ENCODE measurements at places on chromosomes 13 and 19. TPM values are rescaled to one million over a fixed set of nuclear protein-coding genes. Genes with fewer than 3 reads are reported as not detected.
A peak's percentile ranks its signal among the peaks of the same experiment; 100 is the strongest.

GRCh38 chr19:3852614-3853254 is 16.1 kb downstream of the ZFR2 start:
- no peak for DNase-seq

DNA sequence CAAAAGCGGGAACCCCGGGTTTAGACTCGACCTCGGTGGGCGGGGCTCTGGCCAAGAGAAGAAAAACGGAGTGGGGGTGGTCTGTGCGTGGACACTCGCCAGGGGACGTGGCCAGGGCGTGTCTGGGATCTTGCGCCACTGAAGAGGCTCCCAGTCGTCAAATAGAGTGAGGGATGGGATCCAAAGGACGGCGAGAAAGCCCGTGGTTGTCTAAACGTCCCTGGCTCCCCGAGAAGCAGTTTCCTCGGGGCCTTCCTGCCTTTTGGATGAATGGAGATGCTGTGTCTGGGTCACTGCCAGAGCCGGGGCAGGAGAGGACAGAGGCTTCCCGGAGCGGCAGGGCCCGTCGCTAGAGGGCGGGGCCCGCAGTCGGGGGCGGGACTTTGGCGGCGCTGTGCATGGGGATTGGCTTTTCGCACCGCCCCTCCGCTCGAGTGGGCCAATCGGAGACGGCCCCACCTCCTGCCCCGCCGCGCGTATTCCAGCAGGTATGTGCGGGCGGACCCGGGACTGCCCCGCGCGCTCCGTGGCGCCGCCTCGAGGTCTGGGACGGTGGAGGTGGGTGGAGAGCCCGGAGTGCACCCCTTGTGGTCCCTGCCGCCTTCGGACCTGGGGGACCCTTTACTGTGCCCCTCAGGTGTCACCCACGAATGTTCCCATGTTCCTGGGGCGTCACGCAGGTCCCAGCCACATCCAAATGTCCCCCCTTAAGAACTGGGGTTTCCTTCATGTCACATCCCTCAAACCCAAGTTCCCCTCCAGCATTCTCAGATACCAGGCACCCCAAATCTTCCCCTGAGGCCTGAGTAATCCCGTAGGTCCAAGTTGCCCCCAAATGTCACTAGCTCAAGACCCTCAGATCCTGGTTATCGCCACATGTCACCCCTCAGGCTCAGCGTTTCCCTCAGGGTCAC is 38.3 kb downstream of the ZSWIM4 start:
- DNase-seq = peak; percentile 94

DNA sequence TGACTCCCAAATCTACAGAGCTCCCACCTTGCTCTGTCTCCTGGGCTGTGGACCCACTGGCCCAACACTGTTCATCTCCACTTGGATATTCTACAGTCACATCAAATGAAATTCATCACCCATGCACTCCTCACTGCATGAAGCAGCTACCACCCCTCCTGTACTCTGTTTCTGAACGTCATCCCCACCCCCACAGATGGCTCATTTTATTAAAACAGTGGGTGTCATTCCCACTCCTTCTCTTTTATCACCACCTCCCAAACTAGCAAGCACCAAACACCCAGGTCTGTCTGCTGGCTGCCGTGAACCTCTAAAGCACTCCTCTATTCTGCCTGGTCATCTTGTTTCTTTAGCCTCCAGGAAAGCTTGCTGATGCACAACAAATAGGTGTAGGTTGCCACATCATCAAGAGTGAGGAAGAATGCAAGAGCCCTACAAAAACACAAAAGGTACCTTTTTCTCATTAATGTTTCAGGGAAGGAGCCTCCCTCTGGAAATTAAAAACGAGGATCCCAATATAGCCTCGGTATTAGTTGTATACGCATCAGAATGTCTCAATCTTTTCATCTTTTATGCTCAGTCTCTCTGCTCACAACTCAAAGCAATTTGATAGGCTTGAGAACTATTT is 91.8 kb downstream of the MIPEP start:
- DNase-seq = no peak

GRCh38 chr13:40024967-40025714 is 369.7 kb downstream of the COG6 start:
- DNase-seq = no peak

DNA sequence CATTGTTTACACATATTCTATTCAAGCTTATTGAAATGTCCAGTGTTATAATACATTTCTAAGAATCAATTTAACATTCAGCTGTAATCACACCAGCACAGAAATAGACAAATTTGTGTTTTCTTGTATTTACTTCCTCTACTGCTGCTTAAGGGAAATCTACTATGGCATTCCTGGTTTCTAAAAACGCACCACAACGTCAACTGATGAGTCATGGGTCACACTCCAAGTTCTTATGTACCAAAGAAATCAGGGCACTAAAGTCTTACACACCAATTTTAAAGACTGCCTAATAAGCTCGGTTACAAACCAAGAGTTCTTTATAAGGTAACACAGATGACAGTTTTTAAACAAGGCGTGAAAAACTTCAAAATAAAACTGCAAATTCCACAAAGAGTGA is 13.2 kb downstream of the LNX2 start:
- DNase-seq = no peak

GRCh38 chr13:102183509-102184182 is 218.2 kb downstream of the FGF14 start:
- DNase-seq = no peak

DNA sequence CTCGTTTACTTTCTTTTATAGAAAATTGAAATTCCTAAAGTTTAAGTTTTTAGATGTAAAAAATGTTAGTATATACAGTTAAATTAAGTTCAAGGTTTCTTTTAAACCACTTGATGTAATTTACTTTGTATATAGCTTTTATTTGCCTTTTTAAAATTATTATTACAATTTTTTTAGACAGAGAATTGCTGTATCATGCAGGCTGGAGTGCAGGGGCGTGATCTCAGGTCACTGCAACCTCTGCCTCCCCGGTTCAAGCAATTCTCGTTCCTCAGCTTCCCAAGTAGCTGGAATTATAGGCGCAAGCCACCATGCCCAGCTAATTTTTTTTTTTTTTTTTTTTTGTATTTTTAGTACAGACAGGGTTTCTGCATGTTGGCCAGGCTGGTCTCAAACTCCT is 75.0 kb downstream of the KCNRG start:
- no peak for DNase-seq

DNA sequence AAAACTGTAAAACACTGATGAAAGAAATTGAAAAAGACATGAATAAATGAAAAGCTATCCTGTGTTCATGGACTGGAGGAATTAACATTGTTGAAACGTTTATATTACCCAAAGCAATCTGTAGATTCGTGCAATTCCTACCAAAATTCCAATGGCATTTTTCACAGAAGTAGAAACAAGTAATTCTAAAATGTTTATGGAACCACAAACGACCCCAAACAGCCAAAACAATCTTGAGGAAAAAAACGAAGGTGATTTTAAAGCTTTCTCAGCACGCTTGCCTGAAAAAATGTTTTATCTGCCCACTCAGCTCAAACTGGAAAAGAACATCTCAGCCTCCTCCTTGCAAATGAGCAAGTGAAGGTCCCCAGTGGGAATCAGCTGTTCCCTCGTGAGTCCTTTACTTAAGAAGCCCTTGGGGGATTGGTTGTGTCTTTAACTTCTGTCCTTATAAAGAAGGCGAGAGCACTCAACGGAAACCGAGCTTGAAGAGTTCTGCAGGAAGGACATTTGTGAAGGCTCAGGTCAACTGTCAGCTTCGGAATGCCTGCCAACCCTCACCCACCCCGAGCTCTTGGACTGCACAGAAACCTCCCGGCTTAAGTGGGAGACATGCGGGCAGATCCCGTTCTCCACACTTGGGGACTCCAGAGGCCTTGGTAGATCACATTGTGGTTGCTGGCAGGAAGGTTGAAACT is 256.0 kb upstream of the IRS2 start:
- no peak for DNase-seq

DNA sequence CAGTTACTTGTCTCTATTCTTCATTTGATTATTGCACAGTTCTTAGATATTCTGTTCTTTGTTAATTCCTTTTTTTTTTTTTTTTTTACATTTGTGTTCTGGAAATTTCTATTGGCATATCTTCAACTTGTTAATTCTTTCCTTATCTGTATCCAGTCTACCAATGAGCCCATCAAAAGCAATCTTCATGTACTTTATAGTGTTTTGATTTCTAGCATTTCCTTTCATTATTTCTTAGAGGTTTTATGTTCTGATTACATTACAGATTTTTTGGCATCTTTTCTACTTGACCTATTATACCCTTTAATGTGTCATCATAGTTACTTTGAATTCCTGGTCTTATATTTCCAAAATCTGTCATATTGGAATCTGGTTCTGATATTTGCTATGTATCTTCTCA is 2194.8 kb downstream of the PCDH9 start:
- no peak for DNase-seq

GRCh38 chr19:19274716-19275565 is 1.8 kb upstream of the TM6SF2 start:
- no peak for DNase-seq

- no peak for DNase-seq
These were observed 3.3 kb upstream of the NAPA start for GRCh38 chr19:47518139-47518538.

- peak; percentile 89 for DNase-seq
These were observed 12.0 kb downstream of the THOP1 start for GRCh38 chr19:2797280-2797679.

GRCh38 chr13:50921706-50922105 is 12.1 kb downstream of the RNASEH2B start:
- DNase-seq = no peak

- no peak for DNase-seq
These were observed 48.5 kb downstream of the CELF5 start for GRCh38 chr19:3272952-3273351.

GRCh38 chr19:4542896-4543841 is 3.3 kb upstream of the LRG1 start:
- no peak for DNase-seq

- no peak for DNase-seq
These were observed 109.8 kb downstream of the CACNA1A start for GRCh38 chr19:13396250-13397080.

- DNase-seq = peak; percentile 58
These were observed at the start of gene TMEM91 for GRCh38 chr19:41376241-41376997. Gene TMEM91, plus strand, starts transcription at chr19:41376533. Its CDS starts 1,777 bp downstream, at chr19:41378310.

DNA sequence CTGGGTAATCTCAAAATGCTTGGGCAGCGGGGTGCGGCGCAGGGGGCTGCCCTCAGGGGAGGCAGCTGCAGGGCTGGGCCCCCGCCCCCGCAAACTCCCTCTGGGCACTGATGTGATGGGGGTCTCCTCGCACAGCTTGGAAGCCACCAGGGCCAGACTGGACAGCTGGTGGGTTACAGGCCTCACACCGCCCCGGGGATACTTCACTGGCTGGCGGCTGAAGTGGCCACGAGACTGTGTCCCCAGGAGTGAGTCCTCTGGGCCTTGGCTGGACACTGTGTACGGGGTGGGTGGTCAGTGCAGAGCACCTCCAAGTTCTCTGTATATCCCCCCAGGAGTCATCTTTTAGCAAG is 2.0 kb upstream of the LPAR2 start:
- no peak for DNase-seq

DNA sequence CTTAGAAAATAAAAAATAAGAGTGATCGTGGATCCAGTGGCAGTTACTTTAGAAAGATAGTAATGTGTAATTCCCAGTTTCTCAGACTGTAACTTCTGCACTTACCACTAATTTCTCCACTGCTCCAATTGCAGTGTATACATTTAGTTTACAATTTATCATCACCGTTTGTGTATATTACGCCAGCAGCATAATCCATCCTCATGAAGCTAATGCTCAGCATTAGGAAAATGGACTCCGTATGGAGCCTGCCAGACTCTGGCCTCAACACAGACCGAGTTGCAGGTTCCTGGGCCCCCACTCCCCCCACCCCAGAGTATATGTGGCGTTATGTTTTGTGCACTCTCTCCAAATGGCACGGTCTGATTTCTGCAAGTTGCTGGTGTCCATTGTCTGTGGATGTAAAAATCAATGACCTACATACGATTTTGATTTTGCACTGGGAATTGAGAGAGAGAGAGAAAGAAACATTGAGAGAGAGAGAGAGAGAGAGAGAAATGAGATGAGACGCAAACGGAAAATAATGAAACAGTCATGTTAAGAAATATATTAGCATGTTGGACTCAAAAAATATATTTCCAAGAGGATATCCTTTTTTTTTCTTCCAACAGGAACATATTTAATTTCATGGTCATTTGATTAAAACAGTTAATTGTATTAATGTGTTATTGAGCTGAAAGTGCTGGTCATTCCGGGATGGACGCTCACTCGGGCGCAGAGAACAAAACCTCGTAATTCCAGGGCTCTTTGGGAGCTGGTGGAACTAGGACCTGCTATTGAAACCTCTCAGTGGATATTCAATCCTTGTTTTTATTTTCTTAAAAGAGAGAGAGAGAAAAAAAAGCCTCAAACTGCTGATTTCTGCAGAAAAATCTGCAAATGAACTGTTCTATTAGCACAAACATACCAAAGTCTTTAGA is 278.8 kb downstream of the TSHZ3 start:
- no peak for DNase-seq

DNA sequence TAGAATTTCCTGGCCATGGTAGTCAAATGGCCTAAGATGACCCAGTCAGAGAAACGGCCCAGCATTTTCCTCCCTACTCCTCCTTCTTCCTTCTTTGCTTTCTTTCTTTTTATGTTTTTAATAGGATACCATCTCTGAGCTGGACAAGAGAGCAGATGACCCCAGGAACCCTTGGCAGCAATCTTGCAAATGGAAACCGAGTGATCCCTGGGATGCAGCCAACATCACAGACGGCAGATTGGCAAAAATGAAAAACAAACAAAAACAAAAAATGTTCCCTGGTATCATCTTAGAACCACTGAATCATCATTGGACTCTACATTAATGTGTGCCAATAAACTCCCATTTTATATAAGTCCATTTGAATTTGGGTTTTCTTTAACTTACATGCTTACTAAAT is 424.4 kb downstream of the FGF14 start:
- DNase-seq = no peak

DNA sequence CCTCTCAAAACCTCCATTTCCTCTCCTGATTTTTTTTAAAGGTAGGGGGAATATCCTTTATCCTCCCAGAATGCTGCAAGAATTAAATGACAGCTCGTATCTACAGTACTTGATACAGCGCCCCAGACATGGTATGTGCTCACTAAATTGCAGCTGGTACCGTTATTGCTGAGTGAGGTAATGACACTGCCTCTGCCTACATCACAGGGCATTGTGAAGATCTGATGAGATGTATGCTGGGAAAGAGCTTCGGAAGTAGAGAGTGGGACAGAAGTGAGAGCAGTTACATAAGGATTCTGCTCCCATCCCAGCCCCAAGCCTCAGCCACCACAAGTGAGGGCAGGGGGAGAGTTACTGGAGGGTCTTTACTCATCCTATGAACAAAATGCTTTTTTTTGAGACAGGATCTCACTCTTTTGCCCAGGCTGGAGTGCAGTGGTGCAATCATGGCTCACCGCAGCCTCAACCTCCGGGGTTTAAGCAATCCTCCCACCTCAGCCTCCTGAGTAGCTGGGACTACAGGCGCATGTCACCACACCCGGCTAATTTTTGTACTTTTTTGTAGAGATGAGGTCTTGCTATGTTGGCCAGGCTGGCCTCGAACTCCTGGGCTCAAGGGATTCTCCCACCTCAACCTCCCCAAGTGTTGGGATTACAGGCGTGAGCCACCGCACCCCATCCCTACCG is 1.7 kb upstream of the FKRP start:
- DNase-seq = no peak

- DNase-seq = no peak
These were observed 13.2 kb upstream of the AKAP11 start for GRCh38 chr13:42258747-42259146.

The KLK2 gene
- polyA plus RNA-seq = not detected

The FFAR3 gene
- polyA plus RNA-seq = 0.11 TPM

The SPACA4 gene
- polyA plus RNA-seq = not detected

The FCAR gene
- 0.15 TPM for polyA plus RNA-seq

The TMC4 gene
- 3.6 TPM for polyA plus RNA-seq

The NLRP5 gene
- not detected for polyA plus RNA-seq

The SHC2 gene
- polyA plus RNA-seq = 22.3 TPM

The PRX gene
- 4.3 TPM for polyA plus RNA-seq

The CCDC169 gene
- polyA plus RNA-seq = 0.30 TPM
